Omental fat pad (tissue), 4 donors: ENCODE measurements at places on chromosomes 3 and 15.

- no peak for DNase-seq
Measured at GRCh38 chr3:139715743-139716360, 38.1 kb upstream of the NMNAT3 start.

GRCh38 chr3:41997702-41998550, 36.0 kb upstream of the ULK4 start:
- no peak for DNase-seq

- no peak for DNase-seq
Measured at GRCh38 chr3:49032646-49033304, 3.6 kb upstream of the IMPDH2 start.

GRCh38 chr15:89090791-89091626, 2.8 kb downstream of the ABHD2 start:
- no peak for DNase-seq

- no peak for DNase-seq
Measured at GRCh38 chr3:156260331-156260730, 140.0 kb downstream of the KCNAB1 start.

GRCh38 chr3:115903843-115904242, 280.5 kb downstream of the GAP43 start:
- no peak for DNase-seq

- DNase-seq: peak; percentile 21
Measured at GRCh38 chr15:68204776-68205557, at the start of gene CALML4. Gene CALML4, minus strand, starts transcription at chr15:68205332. Its CDS starts 85 bp downstream, at chr15:68205247.

DNA sequence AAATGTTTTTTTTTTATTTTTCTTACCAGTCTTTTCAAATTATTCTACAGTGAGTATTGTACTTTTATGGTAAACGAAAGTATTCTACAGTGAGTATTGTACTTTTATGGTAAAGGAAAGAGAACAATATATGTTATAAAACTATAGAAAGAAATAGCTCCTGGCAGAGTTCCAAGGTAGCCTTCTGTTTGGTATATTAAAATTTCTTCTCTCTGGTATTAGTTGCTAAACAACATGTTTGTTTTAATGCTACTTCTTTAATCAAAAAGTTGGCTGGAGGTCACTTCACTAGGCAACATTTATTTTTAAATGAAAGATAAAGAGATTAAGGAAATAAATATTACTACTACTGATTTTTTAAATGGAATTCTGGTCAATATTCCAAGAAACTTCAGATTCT, 108.6 kb upstream of the ARL6 start:
- no peak for DNase-seq

GRCh38 chr3:194971009-194971408, 285.3 kb downstream of the FAM43A start:
- DNase-seq: no peak

GRCh38 chr3:46565607-46566039, 479 bp downstream of the LRRC2 start:
- DNase-seq: no peak

DNA sequence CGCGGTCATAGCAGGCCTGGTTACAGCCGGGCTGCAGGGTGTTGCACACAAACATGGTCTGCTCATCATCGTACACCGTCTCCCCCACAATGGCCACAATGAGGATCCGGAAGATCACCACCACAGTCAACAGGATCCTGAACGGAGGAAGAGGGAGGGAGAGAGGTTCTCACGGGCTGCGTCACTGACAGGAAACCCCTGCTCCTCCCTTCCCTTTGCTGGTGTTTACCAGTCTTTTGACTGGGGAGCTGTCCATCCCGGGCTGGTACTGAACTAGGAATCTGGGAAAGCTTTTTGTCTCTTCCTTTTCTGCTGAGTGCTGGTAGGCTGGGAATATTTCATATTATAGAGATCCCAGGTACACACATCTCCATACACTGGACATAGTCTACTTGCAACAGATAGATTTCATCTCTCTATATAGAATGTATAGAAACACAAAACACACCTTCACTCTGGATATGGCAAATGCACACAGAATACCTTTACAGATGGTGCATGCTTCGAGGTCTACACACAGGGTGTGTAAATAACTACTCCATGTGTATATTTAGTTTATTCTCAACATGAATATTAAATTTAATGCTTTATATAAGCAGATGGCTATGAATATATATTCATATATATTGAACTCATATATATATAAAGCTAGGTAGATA, 1.4 kb downstream of the GJD2 start:
- no peak for DNase-seq

GRCh38 chr3:105505170-105505569, 138.5 kb downstream of the ALCAM start:
- DNase-seq: no peak

DNA sequence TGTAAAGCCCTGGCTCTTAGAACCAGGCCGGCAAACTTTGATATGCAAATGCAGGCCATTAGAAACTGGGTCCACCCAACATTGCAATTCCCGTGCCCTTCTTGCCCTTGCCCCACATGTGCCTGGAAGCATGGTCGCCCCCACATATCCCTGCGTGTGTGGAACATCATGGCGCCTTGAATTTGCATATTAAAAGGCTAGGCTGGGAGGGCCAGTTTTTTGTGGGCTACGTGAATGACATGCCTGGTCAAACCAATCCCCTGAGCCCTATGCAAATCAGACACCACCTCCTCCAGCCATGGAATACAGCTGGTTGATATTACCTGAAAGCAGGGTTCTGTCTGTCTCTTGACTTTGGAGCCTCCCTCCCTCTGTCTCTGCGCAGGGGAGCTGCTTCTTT, 58.7 kb upstream of the ARHGEF26 start:
- no peak for DNase-seq

DNA sequence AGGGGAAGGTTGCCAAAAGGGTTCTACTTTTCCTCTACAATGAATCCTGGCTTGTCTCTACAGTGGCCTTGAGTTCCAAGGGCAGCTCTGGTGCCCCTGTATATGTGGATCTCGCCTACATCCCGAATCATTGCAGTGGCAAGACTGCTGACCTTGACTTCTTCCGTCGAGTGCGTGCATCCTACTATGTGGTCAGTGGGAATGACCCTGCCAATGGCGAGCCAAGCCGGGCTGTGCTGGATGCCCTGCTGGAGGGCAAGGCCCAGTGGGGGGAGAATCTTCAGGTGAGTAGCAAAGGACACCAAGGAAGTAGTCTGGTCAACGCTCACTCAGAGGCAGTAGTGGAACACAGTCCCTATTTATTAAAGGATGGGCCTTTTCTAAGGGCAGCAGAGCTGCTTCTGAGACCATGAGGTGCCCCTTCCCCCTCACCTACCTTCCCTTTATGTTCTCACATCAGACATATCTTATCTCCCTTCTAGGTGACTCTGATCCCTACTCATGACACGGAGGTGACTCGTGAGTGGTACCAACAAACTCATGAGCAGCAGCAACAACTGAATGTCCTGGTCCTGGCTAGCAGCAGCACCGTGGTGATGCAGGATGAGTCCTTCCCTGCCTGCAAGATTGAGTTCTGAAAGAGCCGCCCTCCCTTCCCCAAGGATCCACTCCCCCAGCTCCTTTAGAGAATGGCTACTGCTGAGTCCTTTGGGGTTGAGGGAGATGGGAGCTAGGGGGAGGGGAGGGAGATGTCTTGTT, 12.4 kb downstream of the MAP1A start:
- DNase-seq: no peak

GRCh38 chr3:58052373-58053273, 44.4 kb downstream of the FLNB start:
- peak; percentile 94 for DNase-seq

DNA sequence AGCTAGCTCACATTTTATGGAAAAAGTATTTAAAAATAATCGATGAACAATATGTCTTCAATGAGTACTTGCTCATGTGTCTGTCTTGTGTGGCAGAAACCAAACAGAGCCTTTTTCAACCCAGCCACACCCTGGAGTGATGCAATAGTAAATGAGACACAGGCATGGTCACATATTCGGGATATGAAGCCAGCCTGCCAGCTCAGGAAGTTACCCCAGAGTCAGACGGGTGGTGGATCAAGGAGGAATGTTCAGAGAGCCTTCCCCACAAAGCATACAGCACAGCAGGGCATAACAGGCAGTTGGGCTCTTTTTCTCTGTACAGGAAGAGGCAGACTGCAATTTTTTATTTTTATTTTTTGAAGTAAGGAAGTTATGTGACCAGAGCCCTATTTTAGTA, 27.3 kb downstream of the LARP6 start:
- no peak for DNase-seq

DNA sequence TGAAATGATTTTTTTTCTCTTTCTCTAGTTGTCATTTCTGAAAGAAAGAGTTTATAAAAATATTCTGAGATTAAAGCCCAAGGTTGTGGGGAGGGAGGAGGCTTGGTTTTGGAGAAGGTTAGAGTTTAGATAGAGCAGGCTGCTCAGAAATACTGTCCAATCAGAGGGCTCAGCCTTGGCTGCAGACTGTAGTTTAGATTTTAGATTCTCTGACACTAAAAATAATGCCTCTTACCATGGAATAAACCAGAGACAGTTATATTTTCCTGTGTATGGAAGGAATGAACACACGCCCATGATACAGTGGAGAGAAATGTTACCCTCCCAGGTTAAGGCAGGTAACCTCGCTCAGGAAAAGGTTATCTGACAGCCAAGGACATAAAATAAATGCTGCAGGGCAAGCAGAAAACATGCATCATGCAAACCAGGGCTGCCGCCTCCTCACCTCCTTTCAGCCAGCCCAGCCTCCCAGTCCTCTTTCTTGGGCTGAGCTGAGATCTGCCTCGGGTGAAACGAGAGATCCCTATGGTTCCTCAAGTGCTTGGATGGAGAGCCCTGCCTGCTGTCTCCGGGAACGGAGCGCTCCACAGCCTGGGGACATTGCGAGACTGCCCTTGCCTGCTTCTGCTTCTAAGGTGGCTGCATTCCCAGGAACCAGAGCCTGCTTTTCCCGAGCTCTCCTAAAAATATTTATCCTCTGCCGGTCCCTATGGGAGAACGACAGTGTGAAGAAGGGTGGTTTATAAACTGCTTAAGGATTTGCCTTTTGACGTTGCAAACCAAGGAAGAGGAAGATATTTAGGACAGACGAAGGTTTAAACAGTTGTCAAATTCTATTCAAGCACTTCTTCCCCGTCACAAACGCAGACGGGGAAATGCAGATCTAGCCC, 848 bp downstream of the NCEH1 start:
- no peak for DNase-seq

DNA sequence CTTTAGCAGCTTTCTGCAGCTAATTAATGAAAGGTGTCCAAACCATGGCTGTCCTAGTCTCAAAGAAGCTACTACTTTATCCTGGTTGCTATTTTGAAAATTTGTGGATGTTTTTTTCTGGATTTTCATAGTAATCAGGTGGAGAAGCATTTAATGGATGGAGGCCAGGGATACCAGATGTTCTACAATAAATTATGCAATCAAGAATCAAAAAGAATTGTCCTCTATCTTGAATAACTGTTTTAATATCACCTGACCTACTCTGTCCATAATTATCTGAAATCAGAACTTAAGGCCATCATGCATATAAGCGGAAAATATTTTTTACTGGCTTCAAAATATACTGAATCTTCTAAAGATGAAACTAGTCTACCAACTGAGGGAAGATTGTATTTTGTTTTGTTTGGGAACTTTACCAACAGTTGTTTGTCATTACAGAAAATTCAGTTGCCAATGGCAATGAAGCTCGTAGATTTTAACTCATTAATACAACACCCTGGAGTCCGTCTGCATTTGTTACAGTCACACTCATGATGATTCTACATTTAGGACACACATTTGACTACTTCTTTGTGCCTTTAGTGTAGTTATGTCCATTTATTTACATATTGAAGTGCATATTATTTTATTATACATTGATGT, 762.3 kb upstream of the GRM7 start:
- DNase-seq: no peak

- peak; percentile 67 for DNase-seq
Measured at GRCh38 chr15:38129531-38130204, 123.0 kb upstream of the SPRED1 start.

- no peak for DNase-seq
Measured at GRCh38 chr15:60223176-60223575, 174.6 kb downstream of the ANXA2 start.

DNA sequence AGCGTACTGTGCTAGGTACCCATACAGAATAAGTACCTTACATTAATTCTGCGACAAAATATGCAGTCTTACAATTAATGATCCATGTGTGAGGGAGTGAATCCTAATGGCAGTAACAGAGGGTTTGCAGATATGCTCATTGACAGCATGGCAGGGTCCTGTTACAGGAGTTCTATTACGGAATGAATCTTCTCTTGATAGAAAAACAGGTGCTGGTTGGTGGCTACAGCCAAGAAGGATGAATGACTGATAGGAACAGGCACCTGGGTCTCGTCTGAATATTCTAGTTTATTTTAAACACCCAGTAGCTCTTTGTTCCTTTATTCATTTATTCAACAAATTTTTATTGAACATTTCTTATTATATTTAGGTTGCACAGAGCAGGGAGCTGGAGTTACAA, 22.8 kb downstream of the PGBD4 start:
- DNase-seq: no peak

DNA sequence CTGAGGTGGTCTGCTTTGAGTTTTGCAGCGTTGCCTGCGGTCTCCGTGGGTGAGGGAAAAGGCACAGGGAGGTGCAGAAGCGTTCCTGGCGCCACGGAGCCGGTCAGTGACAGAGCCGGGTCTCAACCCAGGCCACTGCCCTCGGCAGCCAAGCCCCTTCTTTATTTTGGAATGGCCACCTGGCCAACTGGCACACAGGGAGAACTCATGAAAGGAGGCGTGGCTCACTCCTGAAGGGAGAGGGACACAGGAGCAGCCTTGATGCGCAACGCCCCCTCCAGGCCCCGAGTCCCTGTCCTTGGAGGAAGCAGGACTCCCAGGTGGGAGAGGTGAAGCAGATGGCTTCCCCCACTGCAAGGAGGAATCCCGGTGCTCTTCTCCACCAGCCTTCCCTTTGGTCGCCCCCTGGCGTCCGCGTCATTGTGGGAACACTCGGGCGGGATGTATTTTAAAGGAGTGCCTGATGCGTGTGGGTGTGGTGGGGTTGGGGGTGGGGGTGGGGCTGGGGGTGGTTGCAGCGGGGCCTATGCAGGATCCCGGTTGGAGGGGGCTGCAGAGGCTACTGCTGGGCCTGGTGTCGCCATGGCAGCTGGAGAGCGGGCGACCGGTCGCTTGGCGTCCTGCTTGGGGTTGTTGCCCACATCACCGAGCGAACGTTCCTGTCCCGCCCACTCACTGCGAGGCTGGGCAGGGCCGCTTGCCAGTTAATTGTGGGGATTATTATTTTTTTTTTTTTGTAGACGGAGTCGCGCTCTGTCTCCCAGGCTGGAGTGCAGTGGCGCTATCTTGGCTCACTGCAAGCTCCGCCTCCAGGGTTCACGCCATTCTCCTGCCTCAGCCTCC, 32.6 kb downstream of the APBA2 start:
- DNase-seq: no peak

DNA sequence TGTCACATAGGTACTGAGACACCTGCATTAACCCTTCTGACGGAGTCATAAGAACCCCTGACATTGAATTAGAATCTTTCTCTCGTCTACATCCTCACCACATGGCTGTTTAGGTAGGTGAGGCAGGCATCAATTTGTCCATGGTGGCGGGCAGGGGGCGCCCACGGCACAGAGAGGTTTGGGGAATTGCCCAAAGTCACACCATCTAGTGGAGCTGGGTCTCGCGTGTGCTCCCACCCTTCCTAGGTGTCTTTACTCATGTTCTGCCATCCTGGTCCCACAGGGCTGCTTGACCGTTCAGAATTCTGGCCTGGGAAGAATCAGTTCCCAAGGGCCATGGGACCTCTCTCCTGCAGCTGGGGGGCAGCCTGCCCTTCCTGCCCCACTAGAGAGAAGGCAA, 14.7 kb upstream of the DLL4 start:
- DNase-seq: no peak

GRCh38 chr3:131756405-131756804, 253.6 kb upstream of the MRPL3 start:
- DNase-seq: no peak

GRCh38 chr3:62622553-62623174, 249.3 kb upstream of the FEZF2 start:
- DNase-seq: no peak

- no peak for DNase-seq
Measured at GRCh38 chr3:195896361-195897080, 11.8 kb downstream of the TNK2 start.
